Spleen (tissue), 13 donors: ENCODE measurements at places on chromosomes 6 and 20. TPM values are rescaled to one million over a fixed set of nuclear protein-coding genes. Genes with fewer than 3 reads are reported as not detected.

DNA sequence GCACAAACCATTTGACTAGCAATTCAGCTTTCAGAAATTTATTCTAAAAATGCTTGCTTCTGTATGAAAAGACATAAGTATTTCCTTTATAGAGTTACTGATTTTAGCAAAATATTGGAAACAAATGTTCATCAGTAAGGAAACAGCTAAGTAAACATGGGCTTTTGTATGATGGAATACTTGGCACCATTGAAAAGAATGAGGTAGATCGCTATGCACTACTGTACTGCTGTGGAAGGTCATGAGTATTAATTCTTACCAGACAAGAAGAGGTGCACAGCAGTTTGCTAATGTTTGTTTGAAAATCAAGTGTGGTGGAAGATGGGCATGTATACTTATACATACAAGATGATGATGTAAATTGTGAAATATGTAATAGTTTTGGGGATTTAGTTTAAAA, 73.0 kb downstream of the FARS2 start:
- no peak for DNase-seq

GRCh38 chr6:94071835-94072234, 652.5 kb upstream of the EPHA7 start:
- DNase-seq, result no peak

- no peak for DNase-seq
Measured at GRCh38 chr6:148927586-148927985, 180.8 kb downstream of the UST start.

GRCh38 chr6:18412068-18412467, 24.9 kb downstream of the RNF144B start:
- no peak for DNase-seq

The TLDC2 gene
- polyA plus RNA-seq, result 0.11 TPM

DNA sequence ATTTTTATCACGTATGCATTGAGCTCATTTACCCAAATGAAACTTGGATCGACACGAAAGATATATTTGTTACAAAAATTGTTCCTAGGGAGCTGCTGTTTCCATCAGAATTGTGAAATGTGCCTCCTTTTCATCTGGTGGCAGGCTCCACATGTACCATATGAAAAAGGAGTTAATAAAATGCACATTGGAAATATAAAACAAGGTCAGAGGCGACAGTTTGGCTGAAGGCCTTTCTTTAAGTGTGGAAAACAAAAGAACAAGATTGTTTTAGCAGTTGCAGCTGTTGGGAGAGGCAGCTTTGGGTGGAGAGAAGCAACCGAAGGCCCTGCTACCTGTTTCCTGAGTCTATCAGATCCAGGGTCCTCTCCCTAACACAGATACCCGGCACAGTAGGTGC, 334.5 kb upstream of the NT5E start:
- DNase-seq, result no peak

The BTBD3 gene
- polyA plus RNA-seq, result 5.9 TPM

The BPIFB1 gene
- polyA plus RNA-seq, result not detected

DNA sequence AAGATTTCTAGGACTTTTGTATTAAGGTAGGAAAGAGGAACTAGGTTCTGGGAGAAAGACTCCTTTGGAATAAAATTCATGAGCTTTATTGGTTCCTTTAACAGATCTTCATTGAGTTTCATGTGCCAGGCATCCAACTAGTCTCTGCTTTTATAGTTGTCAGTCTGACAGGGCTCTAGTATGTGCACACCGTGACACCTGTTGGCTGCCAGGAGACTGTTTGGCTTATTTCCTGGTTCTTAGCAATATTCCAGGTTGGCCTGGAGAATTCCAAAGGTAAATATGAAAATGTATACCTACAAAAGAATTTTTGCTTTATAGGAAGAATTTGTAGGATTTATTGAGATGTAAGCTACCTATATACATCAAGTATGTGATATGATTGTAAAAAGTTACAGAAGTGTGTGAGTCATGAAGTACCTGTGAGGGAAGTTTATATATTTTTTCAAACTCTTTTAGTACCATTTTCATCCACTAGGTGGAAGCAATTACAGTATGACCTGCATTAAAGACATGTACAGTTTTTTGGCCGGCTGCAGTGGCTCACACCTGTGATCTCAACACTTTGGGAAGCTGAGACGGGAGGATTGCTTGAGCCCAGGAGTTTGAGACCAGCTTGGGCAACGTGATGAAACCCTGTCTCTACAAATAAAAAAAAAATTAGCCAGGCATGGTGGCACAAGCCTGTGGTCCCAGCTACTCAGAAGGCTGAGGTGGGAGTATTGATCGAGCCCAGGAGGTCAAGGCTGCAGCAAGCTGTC, 35.2 kb downstream of the NDUFAF5 start:
- no peak for DNase-seq
